Activated effector memory CD4-positive, alpha-beta T cell treated with Interleukin-2 at 50 U/mL for 16 hours (primary cell): ENCODE measurements at places on chromosomes 2 and 18.

DNA sequence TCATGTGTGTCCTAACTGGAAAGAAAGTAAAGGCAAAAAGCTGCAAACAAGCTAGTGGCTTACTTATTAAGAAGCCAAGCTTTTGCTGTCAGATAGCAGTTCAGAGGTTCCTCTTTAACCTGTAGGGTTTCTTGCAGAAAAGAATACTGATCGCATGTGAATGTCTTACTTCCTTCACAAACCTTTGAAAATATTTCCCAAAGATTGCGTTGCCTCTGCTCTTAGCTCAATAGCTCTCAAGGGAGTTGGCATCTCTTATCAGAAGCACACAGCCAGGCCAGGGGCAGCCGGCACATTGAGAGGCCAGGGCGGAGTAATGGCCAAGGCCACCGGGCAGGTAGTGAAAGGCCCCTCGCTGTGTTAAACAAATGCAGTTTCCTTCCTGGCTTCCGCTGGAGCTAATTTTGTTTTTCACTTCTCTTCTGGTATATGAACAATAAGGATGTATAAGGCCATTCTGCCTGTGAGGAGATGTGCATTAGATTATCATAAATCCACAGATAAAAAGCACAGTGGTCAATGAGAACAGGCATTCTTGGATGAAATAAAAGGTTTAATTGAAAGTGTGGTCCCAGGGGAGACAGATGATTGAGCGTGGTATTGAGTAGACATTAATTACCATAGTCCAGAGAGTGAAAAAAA lies 542.4 kb upstream of the NRP2 start:
- DNase-seq = no peak

DNA sequence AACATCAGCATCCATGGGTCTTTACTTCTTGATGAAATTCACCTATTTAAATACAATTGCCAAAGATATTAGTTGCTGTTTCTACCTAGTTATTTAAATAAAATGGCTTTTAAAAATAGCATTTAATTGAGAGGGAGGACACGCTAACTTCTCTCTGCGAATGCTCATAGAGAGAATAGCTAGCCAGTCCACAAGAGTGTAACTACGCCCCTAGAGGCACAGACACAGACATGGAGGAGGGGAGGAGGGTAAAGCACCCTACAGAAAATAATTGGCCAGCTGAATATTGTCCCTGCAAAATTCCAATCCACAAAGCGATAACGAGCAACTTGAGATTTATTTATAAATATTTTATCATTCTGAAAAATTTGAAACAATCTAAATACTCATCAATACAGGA lies 97.0 kb upstream of the PAPOLG start:
- no peak for DNase-seq

DNA sequence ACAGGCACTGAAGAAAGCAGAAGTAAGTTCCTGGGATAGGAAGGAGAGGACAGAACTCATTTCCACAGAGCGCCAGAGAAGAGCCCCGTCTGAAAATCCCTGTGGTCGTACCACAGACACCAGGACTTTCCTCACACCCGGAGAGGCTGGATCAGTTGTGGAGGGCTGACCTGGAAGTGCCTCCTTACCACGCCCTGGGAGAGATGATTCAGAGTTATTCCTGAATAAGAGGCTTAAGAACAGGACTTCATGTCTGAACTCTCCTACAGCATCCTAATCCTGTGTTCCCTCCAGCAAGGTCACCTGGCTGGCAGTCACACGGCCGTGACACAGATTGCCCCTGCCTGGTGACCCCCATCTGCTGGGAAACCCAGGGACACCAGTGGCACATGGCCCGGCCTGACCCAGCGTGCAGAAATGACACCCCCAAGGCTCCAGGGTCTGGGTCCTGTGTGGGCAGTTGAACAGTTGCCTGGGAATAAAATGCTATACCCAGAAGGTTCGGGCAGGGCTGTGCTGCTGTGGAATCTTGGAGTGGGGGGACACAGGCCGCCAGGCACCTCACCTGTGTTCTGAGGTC lies 105.9 kb downstream of the PXDN start:
- no peak for DNase-seq

- DNase-seq = no peak
Observed at GRCh38 chr18:26764586-26764985, 100.9 kb downstream of the AQP4 start.

DNA sequence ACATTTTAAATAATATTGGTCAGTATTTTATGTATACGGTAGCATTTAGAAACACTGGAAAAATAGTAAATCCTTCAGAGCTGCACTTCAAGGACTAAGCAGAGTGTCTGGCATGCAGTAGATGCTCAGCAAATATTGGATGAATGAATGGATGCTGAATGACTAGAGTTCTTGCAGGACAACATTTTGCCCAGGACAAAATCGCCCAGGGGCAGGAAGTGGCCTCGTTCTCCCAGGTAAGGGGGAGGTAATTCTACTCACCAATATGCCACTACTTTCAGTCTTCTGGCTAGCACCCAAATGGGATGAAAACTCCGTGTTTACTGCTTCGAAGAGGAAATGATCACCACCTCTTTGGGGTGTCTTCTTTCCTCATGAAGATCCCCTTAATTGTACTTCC lies 4.0 kb upstream of the DGUOK start:
- no peak for DNase-seq

DNA sequence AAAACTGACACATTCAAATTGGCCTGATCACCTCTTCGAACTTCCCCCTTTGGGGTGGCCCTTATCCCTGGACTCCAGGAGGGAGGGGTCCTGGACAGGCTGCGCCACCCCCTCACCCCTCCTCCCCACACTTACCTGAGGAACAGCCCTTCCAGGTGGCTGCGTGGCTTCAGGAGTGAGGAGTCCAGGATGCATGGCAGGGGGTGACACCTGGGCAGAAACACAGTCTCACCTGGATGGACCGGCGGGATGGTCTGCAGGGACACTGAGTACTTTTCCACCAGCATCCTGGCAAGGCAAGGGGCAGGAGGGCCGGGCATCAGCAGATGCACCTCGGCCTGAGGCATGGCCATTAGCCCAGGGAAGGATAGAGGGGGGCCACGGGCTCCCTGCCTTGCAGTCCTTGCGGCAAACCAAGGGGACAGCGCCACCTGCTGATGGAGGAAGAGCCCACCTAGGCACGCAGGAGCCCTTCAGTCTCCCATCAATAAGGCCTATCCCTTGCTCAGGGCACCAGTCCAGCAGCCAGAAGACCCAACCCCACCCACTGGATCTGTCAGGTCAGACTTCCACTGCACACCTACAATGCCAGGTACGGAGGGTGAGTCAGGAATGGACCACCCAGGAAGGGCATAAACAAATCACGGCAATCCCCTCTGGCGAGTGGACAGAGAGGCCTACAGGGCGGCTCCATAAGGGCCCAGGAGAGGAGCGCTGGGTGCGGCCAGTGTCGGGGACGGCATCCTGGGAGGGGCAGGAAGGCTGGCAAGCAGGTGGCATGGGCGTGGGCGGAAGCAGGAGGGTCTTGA lies 26.0 kb downstream of the FAM178B start:
- DNase-seq = peak; percentile 69

DNA sequence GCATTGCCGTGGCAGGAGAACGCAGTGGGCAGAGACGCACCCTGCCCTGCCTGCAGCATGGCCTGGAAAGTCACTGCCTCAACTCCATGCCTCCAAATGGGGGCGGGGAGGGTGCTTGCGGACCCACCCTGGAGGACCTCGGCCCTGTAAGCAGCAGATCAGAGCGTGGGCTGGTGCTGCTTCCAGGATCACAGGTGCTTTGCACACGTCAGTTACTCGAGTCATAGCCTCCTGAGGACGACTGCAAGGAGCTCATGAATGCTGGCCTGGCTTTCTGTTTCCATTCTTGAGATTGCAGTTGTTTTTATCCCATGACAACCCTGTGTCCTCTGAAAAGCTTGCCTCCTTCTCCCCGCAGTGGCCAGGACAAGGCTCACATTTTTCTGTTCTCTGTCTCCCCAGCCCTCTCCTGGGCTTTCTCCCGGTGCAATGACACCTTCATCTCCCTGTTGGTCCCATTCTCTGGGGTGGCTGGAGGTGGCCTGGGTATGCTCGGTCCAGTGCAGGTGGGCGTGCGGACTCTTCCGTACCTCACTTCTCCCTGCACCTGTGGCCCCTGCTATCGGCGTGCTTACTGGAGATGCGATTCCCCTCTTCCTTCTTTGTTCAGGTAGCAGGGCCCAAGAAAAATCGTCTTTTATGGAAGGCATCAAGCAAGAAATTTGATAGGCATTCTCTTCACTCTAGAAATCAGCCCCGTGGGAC lies 208.0 kb downstream of the GBX2 start:
- no peak for DNase-seq

DNA sequence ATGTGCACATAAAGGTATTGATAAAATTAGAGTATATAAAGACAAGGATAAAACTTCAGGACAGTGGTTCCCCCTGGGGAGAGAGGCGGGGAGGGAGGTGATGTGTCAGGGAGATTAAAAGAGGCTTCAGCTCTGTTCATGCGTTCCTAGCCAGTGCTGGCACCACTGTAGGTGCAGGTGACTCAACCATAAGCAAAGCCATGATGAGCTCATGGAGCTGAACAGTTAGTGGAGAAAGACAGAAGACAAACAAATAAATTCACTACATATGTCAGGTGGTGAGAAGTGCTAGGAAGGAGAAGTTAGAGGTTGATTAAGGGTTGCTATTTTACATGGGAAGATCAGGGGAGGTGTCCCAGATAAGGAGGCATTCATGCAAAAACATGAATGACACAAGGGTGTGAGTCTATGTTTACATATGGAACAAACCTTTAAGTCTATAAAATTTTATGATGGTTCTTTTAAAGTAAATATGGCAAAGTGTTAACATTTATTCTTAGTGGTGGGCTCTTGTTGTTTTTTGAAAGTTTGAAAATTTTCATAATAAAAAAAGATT lies 136.0 kb downstream of the ANKRD44 start:
- DNase-seq = no peak

GRCh38 chr2:239163688-239164334 lies 237.0 kb downstream of the HDAC4 start:
- no peak for DNase-seq

DNA sequence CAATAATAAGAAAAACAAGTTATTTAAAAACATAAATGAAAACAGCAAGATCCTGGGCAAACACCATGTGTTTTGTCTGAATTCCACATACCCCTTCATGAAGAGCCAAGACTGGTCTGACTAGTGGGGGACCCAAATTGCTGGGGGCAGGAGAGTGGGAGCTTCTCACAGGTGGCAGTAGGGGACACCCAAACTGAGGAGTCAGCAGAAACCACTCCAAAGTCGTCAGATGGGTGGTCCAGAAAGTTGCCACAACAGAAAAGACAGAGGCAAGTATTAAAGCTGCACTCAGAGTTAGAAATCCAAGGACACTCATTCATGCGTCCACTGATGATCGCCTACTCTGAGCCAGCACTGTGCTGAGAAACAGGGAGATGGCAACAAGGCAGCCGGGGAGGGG lies 12.3 kb upstream of the LCLAT1 start:
- no peak for DNase-seq

DNA sequence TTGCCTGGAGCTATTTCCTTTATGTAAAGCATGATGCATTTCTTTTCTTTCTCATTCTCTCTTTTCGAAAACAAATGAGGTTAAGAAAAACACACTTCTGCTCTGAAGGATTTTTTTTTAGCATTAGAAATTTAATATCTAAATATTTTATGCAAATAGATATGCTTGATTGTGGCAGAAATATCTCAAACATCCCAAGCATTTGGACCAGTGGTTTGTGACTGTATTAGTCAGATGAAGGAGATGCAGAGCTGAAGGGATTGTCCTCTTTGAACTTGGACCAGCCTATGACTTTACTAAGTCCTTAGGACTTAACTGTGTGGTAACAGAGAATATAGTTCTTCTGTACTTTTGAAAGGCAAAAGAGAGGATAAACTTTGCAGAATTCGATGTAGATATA lies 335.9 kb upstream of the NT5C1B start:
- no peak for DNase-seq

- DNase-seq = no peak
Observed at GRCh38 chr18:8747440-8747937, 42.1 kb downstream of the MTCL1 start.

DNA sequence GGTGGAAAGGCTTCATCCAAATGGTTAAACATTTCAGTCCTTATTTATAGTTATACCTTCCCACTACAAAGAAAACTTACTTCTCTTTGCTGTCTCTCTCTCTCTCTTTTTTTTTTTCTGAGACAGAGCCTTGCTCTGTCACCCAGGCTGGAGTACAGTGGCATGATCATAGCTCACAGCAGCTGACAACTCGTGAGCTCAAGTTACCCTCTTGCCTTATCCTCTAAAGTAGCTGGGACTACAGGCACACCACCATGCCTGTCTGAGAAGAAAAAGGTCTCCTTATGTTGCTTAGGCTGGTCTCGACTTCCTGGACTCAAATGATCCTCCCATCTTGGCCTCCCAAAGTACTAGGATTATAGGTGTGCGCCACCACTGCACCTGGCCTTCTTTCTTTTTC lies 32.3 kb upstream of the OLA1 start:
- no peak for DNase-seq

- no peak for DNase-seq
Observed at GRCh38 chr2:201675454-201675853, 23.0 kb downstream of the MPP4 start.

- DNase-seq = no peak
Observed at GRCh38 chr2:101688261-101688660, 9.2 kb upstream of the MAP4K4 start.

- DNase-seq = no peak
Observed at GRCh38 chr2:187505065-187505672, 49.1 kb downstream of the TFPI start.
